T-helper 1 cell (primary cell): ENCODE measurements at places on chromosomes 4 and X.

- DNase-seq, result no peak
Observed at GRCh38 chr4:2891294-2891693, 47.6 kb downstream of the ADD1 start.

GRCh38 chr4:13262816-13263215 lies 221.3 kb downstream of the RAB28 start:
- DNase-seq, result no peak

DNA sequence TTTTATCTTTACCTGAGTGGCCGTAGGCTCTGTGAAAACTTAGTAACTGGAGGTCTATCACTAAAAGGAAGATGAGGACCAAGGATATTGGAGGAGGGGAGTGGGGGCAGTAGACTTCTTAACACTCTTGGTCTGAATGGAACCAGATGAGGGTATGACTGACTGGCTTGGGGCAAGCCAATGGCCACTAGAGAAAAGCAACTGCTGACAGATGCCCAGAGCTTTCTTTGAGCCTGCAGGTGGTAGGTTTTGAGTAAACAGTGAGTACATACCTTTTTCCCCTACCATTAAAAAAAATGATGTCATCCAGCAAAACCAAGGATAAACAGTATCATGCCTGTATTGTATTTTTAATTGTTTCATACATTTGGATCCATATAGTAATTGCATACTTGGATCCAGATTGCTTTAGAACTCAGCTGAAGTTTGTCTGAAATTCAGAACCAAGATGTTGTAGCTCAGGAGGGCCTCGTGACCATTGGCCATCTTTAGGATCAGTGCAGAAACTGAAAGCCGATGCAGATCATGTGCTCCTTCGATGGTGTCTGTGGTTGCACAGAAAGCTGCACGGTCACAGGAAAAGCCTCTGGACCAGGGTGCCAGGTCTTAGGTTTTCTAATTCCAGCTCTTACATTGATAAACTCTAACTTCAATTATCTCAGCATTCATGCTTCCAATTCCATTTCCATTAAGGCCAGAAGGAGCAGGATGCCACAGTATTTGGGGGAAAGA lies 131.0 kb downstream of the PDGFRA start:
- DNase-seq, result no peak

DNA sequence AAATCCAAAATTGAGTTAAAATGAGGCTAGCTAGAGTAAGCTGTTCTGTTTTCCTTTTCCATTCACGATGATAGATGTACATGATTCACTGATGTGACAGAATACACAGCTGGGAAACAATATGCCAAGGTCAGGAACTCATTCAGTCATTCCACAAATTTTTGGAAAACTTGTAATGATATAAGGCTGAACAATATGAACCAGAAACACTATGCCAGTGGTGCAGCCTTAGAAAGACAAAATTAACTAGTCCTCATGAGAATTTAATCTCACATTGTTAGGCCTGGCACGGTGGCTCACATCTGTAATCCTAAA lies 50.0 kb upstream of the NDST3 start:
- DNase-seq, result no peak

DNA sequence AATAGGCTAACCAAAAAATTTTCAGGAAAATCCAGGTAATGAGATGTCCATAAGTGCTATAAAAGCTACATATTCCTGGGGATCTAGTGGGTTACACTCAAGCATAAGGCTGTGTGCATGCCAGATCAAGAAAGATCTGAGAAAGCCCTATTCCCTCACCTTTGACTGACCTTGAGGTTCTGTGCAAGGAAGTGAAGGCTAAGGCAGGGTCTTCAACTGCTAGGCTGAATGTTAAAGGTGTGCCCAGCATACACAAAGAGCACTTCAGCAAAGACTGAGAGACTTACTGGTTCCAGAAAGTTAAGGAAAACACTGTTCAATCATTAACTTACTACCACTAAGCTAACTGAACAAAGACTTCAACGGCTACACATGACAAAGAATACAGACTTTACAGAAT lies 269.7 kb downstream of the GPC3 start:
- no peak for DNase-seq

DNA sequence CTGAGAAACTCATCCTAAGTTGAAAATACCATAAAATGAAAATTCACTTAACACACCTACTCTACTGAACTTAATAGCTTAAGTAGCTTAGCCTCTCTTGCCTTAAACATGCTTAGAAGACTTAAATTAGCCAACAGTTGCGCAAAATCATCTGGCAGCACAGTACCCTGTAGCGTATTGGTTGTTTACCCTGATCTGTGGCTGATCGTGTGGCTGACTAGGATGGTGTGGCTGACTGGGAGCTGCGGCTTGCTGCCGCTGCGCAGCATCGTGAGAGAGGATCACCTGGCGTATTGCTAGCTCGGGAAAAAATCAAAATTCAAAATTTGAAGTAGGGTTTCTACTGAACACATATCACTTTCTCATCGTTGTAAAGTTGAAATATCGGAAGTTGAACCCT lies 6.3 kb downstream of the RUFY3 start:
- DNase-seq, result no peak

DNA sequence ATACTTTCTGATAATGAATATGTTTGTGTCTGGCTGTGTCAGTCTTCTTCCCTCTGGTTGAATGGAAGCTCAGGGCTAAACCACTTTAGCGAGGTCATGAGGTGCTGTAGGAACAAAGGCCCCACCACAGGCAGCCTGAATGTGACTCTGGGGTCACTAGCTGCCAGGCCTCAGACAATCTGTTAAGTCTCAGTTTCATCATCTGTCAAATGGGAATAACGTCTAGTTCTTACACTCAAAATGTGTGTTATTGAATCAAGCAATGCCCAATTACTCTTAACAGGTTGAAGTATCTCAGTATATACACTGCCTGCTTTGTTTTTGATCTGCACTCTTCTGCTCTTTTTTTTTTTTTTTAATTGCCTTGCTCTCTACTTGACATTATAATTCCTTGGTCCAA lies 148.6 kb downstream of the STK32B start:
- no peak for DNase-seq

GRCh38 chr4:74414149-74414809 lies 30.7 kb upstream of the AREG start:
- no peak for DNase-seq

DNA sequence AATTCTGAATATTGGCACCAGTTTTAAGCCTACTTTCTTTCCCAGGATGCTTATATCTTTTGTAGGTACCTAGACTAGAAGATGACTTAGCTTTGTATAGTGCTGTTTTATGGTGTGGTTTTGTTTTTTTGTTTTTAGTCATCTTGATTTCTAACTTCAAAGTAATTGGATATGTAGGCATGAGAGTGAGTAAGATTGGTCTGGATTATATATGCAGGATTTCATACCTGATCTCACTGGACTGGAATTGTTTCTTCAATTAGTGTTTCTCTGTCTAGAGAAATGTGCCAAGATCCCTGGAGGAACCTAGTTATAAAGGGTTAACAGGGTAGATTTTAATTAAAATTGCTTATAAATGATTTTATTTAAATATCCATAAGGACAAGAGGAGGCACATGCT lies 23.1 kb downstream of the NAP1L5 start:
- DNase-seq, result no peak

DNA sequence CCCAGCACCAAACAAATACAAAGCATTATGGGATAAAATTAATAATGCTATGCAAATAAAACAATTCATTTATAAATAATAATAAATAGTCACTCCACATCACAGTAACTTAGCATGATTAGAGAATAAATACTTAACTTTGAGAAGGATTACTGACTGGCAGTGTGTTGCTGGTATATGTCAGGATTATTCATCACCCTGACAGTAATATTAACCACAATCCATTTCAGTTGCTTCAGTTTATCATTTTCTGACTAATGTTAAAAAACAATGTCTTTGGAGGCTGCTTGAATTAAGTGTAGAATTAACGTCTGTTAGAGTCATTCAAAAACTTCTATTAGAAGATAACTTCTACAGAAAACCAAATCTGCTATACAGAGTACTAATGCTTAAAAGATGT lies 124.1 kb upstream of the MAB21L2 start:
- no peak for DNase-seq

DNA sequence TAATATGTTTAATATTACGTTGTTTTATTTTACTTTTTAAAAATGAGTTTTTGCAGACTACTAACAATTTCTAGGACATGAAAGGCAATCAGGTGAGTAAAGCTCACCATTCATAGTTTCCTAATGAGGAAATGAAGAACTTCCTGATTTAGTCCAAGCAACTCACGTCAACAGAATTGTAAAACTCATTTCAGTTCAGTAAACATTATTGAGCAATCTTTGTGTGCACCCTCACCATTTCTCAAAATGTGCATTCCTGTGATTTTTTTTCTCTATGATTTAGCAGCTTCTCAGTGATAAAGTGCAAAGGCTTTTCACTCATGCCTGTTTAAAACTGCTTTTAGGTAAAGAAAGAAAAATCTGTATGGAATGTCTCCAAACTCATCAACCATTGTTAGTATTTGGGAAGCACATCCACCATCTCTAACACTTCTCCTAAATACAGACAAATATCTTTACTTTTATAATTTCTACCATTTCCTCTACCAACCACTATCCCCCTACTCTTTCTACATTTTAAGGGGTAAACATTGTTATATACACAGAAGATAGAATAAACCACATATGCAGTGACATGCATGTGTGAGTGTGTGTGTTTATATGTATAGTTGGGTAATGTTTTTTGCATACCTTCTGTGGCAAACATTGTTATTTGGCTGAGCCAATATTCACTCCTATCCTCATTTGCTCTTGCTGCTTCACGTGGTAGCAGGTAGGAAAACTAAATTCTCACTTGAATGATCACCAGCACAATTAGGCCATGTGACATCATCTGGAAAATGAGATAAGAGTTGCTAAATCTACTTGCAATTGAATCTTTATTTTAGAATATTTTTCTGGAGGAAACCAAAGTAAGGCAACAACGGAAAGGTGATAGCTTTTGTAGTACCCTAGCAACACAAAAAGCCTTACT lies 54.7 kb upstream of the PRDM8 start:
- DNase-seq, result no peak

DNA sequence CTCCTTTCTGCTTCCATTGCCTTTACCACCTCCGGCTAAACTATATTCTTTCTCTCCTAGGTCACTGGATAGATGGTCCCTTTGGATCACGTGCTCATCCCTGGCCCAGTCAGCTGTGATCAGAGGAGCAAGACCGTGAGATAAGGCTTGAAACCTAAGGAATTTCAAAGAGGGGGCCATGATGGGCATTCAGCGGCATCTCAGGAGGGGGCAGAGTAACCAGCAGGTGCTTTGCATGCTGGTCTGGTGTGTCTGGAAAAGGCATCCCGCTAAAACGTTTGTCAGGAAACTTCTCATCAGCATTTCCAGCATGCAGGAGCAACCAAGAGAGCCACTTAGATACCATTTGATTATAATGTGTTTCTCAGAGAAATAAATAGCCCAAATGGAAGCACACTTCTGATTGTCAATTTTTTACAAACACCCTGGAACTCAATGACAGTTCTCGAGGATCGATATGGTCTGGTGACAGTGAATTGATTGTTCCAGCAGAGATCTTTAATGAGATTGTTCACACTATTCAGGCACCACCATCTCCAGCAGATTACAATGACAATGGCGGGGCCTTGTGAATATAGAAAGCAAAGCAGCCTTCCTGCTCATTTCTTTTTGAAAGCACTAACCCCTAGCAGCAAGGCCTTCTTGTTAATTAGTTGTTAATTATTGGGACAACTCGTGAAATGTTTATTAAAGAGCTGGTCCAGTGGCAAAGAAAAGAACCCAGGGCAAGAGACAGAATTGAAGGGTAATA lies 327.1 kb downstream of the PTTG2 start:
- DNase-seq, result no peak

DNA sequence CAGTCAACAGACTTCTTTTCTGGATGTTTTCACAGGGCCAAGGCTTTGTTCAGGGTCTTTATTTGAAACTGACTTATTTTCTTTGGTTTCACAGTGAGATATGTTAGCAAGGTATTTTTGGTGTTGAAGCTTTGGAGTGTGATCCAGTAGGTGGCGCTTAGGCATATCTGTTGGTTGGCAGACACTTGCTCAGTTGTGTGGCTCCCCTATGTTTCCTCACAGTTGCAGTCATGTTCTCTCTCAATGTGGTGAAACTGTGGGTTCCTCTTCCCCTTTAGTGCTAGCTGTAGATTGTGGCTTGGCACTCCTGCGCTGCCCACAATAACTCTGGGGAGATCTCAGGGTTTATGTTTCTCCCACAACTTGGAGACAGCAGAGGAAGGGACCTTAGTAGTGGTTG lies 460.8 kb downstream of the SLITRK2 start:
- DNase-seq, result no peak

- no peak for DNase-seq
Observed at GRCh38 chr4:121176082-121176934, 12.2 kb upstream of the TNIP3 start.

GRCh38 chrX:47172549-47172948 lies 21.1 kb upstream of the UBA1 start:
- no peak for DNase-seq

- no peak for DNase-seq
Observed at GRCh38 chrX:44875185-44875489, 2.1 kb downstream of the KDM6A start.

GRCh38 chr4:74087481-74087880 lies 11.5 kb downstream of the CXCL2 start:
- DNase-seq, result no peak

GRCh38 chr4:36786519-36786918 lies 458.0 kb upstream of the NWD2 start:
- no peak for DNase-seq
